ENCODE measurements at places on chromosomes 13 and 19. TPM values are rescaled to one million over a fixed set of nuclear protein-coding genes. Genes with fewer than 3 reads are reported as not detected.

The ZNF582 gene
- 2.1 TPM for total RNA-seq

The RNF225 gene
- 0.12 TPM for total RNA-seq

The HCN2 gene
- total RNA-seq: 0.62 TPM

The ZNF497 gene
- 0.53 TPM for total RNA-seq

The IL4I1 gene
- 0.13 TPM for total RNA-seq

The JAK3 gene
- 2.2 TPM for total RNA-seq

The BRSK1 gene
- total RNA-seq: 6.7 TPM

The FGF22 gene
- 0.26 TPM for total RNA-seq

The DDX39A gene
- total RNA-seq: 78.5 TPM

The CFAP97D2 gene
- not detected for total RNA-seq

The PSG2 gene
- not detected for total RNA-seq

The TEX26 gene
- total RNA-seq: not detected

The ADAMTSL5 gene
- 3.7 TPM for total RNA-seq

The CEACAM19 gene
- total RNA-seq: 4.9 TPM

The FLT1 gene
- 5.4 TPM for total RNA-seq

The SLITRK6 gene
- under 0.01 TPM for total RNA-seq
